ENCODE measurements at places on chromosomes 6 and 20.

DNA sequence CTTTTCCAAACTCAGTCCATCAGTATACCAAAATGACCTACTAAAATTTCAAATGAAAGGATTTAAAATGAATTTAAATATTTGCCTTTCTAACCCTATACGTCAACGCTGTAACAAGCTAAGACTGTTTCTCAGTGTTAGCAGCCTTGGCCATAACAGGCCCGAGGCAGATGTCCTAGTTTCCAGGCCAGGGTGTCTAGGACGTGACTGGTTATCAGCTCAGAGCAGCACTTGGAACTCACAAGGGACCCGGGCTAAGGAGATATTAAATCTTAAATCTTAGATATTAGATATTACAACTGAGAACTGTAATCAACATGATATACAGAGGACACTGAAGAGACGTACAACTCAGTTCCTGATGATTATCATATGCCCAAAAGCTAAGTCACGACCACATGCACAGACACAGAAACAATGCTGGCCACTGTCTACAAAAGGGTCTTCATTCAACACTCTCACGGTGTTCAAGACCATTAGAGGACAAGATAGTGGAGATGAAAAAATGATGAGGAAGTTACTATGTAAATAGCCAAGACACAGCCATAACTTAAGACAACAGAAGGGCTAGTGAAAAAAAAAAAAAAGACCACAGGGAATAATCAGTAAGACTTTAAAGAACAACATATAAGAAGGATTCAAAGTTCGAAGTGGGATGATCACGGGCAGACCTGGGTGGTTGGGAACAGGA is at the start of gene CLDN20:
Gene CLDN20, plus strand, starts transcription at position 641 of the 691 bp plus-strand sequence. CDS start 11,707 bp downstream, outside the sequence.
- DNase-seq = no peak

DNA sequence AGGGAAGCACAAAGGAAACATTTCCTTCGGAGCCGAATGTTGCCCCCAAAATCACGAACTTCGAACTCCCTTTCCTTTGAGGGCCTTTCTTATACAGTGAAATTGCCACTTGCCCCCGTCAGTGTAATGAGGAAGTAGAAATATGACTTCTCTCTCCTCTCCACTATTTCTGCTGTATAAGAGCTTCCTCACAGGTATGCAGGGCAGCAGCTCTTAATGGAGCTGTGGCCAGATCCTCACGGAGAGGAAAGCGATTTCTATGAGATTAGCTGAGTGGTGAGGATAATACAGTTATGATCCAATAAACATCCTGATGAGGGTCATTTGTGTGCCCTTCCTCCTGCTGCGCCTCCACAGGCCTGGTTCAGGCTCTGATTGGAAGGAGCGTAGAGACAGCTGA is 10.8 kb upstream of the CPNE5 start:
- no peak for DNase-seq

DNA sequence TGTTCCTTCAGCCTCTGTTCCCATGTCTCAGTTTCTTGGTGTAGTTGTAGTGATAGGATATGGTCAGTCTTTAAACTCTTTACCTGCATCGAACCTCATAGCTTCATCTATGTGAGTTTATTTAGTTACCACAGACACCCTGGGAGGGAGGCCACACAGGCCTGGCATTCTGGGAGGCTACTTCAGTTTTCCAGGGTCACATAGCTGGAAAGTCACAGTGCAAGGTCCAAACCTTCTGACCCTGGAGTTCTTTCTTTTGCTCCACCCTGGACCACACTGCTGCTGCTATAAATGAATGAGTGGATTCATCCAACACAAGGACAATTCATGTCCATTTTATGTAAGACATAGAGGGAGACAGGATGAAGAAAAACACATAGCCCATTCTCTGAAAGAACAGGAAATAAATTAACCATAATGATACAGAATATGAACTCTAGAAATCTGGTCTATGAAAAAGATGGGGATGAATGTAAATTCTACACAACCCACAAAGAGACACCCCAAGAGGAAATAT is 60.8 kb downstream of the LAMA4 start:
- no peak for DNase-seq

- DNase-seq = no peak
Observed at GRCh38 chr6:117074672-117075071, 190.7 kb upstream of the VGLL2 start.

GRCh38 chr20:52410182-52410647 is 218.6 kb upstream of the ZFP64 start:
- DNase-seq = peak; percentile 9

GRCh38 chr20:17852323-17852722 is 116.3 kb downstream of the SNX5 start:
- no peak for DNase-seq

DNA sequence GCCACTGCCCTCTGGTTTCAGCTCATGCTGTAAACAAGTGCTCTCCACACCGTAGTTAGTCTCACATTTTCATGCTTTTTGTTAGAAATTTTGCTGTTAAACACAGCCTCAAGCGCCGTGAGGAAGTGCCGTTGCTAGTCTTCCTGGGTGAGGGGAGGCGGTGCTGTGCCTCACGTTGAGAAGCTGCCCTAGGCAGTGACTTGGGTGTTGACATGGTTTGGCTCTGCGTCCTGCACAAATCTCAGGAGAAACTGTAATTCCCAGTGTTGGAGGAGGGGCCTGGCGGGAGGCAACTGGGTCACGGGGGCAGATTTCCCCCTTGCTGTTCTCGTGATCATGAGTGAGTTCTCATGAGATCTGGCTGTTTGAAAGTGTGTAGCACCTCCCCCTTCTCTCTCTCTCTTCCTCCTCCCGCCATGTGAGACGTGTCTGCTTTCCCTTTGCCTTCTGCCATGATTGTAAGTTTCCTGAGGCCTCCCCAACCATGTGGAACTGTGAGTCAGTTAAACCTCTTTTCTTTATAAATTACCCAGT is 95.8 kb downstream of the ERMARD start:
- DNase-seq = no peak

GRCh38 chr6:33828764-33829731 is 25.2 kb upstream of the MLN start:
- peak; percentile 49 for DNase-seq

- peak; percentile 83 for DNase-seq
Observed at GRCh38 chr6:127459231-127459641, at the start of gene KIAA0408. Gene KIAA0408 (minus strand): TSS chr6:127459389. CDS start chr6:127453981, 5,408 bp downstream.

DNA sequence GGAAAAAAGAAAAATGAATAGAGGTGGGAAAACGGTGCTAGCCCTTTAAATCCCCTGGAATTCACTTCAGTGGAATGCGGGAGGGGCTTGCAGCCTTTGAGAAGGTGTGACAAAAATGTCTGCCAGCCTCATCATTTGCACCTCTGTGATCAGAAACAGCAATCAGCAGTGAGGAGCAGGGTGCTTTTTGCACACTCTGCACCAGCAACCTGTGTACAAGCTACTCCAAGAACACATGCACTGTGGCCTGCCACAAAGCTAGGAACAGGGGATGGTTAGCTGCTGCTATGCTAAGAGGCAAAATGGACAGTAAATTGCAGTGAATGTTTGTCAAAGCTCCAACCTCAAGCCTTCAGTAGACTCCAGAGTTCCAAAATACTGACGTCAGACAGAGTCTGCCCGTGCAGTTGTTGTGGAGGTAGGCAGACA is 29.7 kb downstream of the GINS1 start:
- peak; percentile 46 for DNase-seq

DNA sequence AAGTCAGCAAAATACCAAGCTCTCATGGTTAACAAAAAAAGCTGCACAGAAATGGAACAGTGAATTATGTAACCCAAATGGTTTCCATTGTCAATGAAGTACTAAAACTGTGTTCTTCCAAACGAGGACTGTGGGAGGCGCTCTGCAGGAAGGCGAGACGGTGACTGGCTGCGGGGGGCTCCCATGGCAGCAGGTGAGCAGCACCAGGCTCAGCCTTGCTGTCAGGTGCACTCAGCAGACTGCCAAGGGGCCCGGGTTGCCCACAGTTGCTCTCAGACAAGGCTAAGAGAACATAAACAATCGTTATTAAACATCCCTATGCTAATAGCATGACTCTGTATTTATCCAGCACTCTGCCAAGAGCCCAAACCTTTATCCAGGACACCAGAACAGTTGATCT is 630.3 kb upstream of the ARID1B start:
- no peak for DNase-seq

GRCh38 chr6:24126586-24127192 is 674 bp downstream of the NRSN1 start:
- DNase-seq = peak; percentile 42

Measured in EH (cell line).